Foreskin keratinocyte (primary cell): ENCODE measurements at places on chromosomes 4 and X. TPM values are rescaled to one million over a fixed set of nuclear protein-coding genes. Genes with fewer than 3 reads are reported as not detected.

The SCLT1 gene
- total RNA-seq = 12.1 and 14.2 TPM in 2 replicates

The ENOX2 gene
- total RNA-seq = 14.7 and 14.9 TPM in 2 replicates

The PRKG2 gene
- 0.48 and 0.63 TPM in 2 replicates for total RNA-seq

The CXCL11 gene
- total RNA-seq = 0.18 and 0.44 TPM in 2 replicates

The MID2 gene
- 15.1 and 15.6 TPM in 2 replicates for total RNA-seq
